ENCODE measurements at places on chromosomes 11 and 22.

DNA sequence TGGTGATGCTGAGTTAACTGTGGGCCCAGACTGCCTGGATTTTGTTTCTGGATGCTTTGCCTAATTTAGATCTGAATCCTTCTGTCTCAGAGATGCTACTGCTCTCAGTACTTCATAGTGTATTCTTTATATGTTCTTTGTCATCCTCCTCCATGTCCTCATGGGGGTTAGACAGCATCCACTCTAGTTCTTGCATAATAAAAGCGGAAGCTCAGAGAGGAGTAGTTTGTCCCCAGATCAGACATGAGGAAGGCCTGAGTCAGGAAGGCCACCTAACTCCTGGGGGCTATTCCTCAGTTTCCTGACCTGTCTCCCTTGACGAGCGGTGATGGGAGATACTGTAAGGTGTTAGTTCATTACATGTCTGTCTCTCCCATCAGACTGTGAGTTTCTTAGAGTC lies 90.2 kb downstream of the SCN3B start:
- no peak for DNase-seq

DNA sequence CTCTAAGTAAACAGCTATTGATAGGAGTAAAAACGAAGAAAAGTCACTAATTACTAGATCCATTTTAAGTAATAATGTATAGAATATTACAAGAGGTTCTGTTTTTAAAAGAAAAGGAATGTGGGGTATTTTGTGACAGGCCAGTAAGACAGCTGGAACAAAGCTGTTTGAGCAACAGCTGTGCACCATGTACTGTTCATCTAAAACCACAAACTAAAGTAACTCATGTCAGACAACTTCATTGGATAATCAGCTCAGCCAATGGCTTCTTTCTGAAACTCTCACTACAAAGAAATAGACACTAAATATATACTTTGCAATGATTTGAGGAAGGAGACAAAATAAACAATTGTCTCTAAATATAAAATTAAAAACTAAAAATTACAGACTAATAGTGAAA lies 16.1 kb downstream of the RRAS2 start:
- peak; percentile 37 for DNase-seq

GRCh38 chr11:12377824-12378593 lies 638 bp downstream of the PARVA start:
- no peak for DNase-seq

- DNase-seq: no peak
These were observed 8.8 kb upstream of the CUL5 start for GRCh38 chr11:107999759-108000455.

GRCh38 chr11:69624293-69624692 lies 16.7 kb upstream of the CCND1 start:
- no peak for DNase-seq

GRCh38 chr11:10418259-10418949 lies 36.7 kb upstream of the AMPD3 start:
- DNase-seq: no peak

DNA sequence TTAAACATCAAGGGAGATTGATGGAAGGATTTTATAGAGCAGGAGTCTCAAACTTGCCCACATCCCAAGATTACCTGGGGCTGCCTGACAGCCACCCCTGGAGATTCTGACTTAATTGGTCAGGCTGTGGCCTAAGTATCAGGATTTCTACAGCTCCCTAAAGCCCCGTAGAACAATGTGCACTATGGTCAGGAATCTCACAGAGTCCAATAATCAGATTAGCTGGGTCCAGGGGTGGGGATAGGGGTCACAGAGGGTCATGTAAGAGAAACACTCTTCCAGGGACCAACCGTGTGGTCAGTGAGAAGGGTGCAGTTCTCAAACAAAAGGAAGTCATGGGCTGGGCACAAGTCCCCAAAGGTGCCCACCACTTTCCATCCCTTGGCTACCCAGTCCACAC lies 20.5 kb upstream of the FBLN1 start:
- no peak for DNase-seq

GRCh38 chr22:35378621-35379020 lies 2.3 kb upstream of the HMOX1 start:
- DNase-seq: no peak

DNA sequence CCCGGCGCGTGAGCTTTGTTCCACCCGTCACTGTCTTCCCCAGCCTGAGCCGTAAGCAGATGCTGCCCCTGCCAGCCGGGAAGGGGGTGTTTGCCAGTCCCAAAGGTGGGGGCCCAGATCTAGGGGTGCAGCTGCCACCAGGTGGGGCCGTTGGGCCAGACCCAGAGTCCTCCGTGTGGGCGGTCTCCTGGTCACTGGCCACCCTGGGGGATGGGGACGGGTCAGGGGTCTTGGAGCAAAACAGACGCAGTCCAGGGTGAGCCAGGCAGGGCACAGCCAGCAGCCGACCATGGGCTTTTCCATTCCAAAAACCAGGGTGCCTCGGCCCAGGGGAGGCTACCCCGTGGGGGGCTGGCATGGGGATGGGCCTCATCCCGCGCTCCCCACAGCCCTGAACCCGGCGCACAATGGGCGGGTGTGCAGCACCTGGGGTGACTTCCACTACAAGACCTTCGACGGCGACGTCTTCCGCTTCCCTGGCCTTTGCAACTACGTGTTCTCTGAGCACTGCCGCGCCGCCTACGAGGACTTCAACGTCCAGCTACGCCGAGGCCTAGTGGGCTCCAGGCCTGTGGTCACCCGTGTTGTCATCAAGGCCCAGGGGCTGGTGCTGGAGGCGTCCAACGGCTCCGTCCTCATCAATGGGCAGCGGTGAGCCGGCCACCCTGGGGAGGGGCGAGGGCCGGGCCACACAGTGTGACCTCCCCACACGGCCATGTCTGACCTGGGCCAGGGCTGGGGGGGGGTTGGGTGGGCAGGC lies 3.5 kb downstream of the MUC5B start:
- no peak for DNase-seq

- no peak for DNase-seq
These were observed 361.8 kb downstream of the TENM4 start for GRCh38 chr11:79078999-79079398.

DNA sequence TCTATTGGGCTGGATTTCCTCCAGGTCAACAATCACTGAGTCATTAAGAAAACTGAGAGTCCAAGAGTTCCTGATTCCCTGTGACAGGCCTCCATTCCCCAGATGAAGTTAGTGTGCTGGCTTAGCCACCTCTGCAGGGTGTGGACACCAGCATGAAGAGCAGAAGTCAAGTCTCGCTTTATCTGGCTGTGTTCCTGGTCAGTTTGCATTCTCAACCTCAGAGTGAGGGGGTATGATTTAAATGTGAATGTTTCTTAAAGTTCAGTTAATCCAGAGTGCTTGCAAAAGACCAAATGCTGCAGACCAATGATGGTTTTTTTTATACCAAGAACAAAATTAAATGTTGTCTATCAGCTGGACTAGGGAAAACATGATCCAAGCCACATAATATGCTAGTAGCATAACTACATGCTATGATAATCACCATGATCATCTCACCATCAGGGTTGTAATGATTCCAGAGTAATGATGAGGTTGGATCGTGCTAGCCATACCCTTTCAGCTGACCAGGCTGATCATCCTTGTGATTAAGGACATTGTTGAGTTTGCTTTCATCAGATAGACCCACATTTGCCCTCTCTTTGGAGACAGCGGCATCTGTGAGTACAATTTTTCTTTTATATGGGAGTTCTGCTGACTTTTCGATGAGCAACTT lies 145.8 kb upstream of the ARHGAP20 start:
- DNase-seq: no peak

GRCh38 chr22:36480941-36481392 lies 473 bp downstream of the TXN2 start:
- no peak for DNase-seq

DNA sequence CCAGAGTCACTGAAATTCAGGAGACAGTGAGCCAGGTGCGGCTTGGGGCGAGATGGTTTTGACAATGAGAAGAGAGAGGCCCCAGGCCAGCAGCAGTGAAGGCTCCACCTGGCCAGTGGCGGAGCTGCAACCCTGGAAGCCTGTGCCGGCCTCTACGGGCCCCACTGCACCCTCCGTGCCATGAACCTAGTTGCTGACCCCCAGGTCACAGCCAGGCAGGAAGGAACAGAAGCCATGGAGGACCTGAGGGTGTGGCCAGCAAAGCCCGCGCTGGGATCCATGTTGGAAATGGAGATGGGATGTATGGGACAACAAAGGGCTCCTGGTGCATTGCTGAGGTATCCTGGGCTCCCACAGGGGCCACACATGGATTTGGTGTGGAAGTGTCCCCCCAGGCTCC lies 1528.5 kb downstream of the BRD1 start:
- no peak for DNase-seq

- no peak for DNase-seq
These were observed 115.8 kb upstream of the THY1 start for GRCh38 chr11:119538753-119539152.

DNA sequence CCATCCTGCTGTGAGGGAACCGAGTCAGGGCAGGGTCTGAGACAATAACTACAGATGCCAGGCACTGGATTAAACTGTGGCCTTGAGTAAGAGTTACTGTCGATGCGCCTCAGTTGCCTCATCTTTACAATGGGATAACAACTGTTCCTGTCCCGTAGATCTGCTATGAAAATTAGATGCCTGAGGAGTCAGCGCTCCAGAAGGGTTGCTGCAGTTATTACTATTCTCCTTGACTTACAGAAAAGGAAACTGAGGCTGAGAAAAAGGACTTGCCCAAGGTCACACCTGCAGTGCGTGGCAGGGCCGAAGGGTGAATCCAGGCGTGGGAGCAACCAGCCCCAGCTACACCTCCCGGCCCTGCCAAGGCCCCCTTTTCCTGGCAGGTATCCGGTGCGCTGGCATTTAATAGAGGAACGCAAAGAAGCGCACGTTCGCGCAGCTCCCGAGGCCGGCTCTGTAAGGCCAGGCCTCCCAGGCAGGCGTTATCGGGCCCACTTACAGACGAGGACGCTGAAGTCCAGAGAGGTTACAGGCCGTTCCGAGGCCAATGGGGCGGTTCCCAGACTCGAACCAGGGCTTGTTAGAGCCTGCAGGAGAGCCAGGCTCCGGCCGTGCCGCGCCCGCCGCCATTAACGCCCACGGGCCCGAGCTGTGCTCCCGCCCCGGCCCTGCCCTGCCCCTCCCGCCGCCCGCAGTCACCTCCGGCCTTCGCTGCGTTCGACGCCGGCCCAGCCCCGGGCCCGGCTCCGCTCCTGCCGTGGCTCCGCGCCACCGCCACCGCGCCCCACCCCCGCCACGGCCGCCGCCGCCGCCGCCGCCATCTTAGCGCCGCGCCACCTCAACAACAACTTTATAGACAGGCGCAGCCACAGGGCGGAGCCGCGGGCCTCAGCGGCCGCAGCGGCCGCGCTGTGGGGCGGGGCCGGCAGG lies at the start of gene C11orf68:
Gene C11orf68, minus strand, starts transcription at position 852 of the 930 bp plus-strand sequence. Its CDS starts 31 bp downstream, at position 821.
- no peak for DNase-seq

DNA sequence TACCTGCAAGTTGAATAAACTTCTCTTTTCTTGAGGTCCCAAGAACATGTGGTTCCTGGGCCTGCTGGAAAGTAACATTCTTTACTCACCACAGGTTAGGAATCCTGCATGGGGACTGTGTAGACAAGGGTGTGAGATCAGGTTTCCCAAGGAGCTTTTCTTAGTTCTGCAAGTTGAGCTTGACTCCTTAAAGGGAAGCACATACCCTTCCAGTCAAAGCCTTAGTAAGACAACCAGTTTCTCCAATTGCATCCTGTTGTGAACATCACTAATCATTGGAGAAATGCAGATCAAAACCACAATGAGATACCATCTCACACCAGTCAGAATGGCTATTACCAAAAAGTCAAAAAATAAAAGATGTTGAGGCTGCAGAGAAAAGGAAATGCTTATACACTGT lies 48.3 kb upstream of the PAK1 start:
- peak; percentile 25 for DNase-seq

DNA sequence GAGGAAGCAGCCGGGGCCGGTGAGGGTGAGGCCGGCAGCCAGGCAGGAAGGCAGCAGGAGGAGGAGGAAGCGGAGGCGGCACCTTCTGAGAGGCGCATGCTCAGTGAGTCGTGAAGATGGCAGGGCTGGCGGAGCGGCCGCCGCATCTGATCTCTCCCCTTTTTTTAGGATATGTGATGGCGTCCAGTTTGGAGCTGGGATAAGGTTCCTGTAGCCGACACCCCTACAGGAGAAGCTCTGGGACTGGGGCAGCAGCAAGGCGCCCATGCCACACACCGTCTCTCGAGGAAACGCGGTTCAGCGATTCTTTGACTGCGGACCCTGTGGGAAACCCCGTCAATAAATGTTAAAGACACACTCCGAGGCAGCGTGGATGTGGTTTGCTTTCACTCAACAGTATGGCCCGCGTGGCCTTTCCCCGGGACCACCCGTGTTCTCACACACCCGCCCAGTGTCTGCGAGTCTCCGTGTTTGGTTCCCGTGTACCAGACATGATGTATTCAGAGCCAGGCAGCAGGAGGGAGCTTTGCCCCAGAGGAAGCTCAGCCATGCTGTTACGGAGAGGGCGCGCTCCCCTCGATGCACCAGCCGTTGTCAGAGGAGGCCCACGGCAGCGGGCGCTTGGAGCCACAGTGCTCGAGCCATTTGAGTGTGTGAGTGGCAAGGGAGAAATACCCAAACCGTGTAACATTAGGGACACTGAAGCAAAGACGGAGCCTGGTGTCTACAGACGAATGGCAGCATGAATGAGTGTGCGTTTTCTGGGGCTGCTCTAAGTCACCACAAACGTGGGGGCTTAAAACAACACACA lies 27.7 kb upstream of the PARVB start:
- DNase-seq: no peak

DNA sequence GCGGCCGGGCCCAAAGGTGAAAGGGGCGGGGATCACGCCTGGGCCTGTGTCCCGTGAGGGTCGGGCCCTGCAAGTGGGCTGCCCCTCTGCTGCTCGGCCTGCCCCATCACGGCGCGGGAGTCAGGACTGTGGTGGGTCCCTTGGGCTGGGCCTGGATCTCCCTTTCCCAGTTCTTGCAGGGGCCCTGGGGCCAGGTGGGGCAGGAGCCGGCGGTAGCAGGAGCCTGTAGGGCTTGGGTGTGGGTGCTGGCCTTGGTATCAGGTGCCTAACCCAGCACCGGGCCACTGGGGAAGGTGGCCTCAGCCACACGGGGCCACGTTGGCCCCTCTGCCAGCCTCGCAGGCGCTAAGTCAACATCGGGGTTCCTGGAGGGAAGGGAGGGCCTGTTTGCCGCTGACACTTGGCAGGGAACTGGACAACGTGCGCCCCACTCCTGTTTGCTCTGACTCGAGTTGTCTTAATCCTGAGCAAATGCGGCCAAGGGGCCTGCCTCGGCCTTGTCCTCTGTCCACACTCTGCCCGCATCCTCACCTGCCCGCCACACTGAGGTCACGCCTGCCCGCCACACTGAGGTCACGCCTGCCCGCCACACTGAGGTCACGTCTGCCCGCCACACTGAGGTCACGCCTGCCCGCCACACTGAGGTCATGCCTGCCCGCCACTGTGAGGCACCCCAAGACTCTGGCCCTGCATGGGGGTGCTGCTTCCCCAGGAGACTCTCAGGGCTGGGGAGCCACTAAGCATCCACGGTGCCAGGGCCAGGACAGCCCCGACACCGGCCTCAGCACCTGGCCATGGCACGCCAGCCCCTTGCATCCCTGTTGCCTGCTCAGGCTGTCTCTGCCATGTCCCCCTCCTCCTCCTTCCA lies 14.2 kb upstream of the MUC5B start:
- DNase-seq: no peak
